ENCODE measurements at places on chromosomes 4 and X.

DNA sequence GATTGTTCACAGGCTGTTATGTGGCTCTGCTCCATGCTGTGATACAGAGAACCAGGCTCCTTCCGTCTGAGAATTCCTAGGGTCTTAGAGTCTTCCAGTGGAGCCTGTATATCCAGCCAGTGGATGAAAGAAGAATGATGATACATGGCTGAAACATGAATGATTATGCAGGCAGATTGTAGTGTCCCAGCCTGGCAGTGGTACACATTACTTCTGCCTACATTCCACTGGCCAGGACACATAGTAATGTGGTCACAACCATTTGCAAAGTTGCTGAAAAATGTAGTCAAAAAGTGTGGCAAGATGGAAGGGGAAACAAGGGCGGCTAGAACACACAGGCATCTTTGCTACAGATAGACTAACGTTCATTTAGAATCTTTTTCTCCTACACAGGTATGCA is 4.5 kb upstream of the GBA3 start:
- DNase-seq = no peak

DNA sequence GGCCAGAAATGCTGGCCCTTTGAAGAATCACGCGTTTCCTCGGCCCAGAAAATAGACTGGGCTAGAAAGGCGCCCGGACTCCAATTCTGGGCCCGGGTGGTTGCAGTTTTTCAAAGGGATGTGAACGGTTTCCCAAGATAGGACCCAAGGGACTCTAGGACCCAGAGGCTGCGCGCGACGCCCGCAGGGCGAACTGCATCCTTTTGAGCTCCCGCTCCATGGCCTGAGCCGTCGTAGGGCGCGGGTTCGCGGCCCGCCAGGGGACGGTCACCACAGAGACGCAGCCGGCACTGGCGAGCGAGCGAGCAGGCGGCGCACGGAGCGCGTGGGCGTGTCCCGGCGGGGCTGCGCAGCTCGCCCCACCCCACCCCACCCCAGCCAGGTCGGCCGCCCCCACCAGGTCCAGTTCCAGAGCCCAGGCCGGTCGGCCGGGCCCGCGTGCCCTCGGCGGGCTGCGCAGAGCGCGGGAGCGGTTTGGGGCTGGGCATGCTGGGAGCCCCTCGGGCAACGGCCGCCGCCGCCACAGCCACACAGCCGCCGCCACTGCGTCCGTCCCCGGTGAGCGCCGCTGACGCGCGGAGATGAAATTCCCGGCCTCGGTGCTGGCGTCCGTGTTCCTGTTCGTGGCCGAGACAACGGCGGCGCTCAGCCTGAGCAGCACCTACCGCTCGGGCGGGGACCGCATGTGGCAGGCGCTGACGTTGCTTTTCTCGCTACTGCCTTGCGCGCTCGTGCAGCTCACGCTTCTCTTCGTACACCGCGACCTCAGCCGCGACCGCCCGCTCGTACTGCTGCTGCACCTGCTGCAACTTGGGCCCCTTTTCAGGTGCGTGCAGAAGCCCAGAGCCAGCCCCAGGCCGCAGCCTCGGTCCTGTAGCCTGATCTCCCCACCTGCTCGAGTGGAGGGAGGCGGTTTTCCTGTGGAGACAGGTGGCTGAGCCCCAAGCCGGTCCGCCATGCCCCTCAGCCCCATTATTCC is at the start of gene XK:
TSS of gene XK (plus strand) at position 411 of the 979 bp plus-strand sequence. CDS start at position 582, 171 bp downstream.
- peak; percentile 76 for DNase-seq

DNA sequence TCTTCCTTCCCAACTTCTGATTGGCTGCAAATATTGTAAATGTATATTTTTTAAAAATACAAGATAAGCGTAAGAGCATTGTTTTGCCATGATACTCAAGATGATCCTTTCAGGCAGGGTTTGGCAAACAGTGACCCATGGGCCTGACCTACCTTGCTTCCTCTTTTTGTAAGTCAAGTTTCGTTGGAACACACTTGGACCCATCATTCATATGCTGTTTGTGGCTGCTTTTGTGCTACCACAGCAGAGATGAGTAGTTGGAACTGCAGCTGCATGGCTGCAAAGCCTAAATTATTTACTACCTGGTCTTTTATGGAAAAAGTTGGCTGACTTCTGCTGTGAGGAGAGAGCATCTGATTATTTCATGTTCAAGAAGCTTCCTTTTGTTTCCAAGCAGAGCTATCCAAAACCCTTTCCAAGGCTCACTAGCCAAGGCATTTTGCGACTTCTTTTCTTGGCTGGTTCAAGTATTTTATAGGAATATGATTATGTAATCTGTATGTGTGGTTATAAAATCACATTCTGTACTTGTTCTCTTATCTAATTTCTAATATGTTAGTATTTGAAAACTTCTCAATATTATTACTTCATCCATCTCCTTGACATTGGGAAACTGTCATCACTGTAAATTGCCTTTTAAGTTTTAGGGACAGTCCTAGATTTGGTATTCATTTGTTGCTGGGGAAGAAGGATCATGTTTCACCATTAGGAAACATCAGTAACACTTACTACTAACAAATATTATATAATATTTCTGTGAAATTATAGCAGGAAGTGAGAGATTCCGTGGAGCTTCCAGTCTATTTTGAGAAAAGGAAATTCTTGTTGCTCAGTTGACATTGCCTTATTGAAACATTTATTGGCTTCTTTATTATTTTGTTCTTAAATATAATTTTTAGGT is 109.2 kb downstream of the ARHGAP10 start:
- no peak for DNase-seq

GRCh38 chrX:6813836-6814370 is 279.0 kb upstream of the VCX3A start:
- no peak for DNase-seq

GRCh38 chrX:64206556-64207162 is 1.2 kb upstream of the AMER1 start:
- no peak for DNase-seq

All from tibial artery (tissue), 4 donors.